ENCODE measurements at places on chromosomes 7 and 10.

GRCh38 chr10:127151541-127151940, 44.9 kb downstream of the INSYN2A start:
- DNase-seq: no peak

- peak; percentile 87 for DNase-seq
These were observed 6.4 kb downstream of the SPOCK2 start for GRCh38 chr10:72081772-72082590.

DNA sequence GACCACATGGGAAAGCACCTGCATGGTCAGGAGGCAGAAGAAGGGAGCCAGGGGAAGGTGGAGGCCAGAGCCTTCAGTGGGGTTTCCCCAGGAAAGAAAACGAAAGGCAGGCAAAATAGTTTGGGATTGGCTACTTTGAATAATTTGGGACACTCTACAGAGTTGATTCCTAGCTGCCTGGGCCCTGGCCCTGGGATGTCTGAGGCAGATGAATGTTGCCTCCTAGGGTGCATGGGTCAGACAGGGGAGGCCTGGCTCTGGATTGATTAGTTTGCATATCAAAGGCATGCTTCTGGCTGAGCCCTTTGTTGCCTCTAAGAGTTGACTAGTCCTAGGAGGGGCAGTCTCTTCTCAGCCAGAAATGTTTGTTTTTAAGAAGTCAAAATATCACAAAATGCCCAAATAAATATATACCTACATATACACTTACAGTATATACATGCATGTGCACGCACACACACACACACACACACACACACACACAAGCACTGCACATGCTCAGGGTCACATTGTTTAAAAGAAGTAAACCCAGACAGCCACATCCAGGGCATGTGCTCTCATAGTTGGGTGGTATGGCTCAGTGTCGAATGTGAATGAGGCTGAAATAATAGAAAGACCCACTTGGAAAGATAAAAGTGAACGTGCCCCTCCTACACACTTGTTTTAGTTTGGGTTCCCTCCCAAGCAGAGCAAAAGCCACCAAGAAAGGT, 184.2 kb downstream of the GPAM start:
- no peak for DNase-seq

DNA sequence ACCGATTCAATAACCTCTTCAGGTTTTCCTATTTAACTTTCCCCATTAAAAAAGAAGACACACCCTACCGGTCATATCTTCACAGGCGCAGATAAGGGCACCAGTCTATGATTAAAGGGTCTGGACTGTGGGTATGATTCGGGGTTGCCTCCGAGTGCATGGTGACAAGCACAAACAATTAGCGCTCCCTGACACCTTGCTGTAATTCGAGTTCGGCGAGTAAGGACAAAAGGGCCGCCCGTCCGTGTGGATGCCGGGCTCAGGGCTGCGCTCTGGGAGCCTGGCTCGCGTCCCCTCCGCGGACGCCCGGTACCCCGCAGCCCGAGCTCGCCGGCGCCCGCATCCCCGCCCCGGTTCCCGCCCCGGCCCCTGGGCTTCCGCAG, 111.9 kb upstream of the RHEB start:
- peak; percentile 80 for DNase-seq

- no peak for DNase-seq
These were observed 90.7 kb upstream of the LEP start for GRCh38 chr7:128150223-128150865.

GRCh38 chr10:6068422-6068821, 6.3 kb upstream of the IL2RA start:
- no peak for DNase-seq

Data from NCI-H69 (cell line).